CD4-positive, alpha-beta memory T cell (primary cell): ENCODE measurements at places on chromosomes 4 and X.
A peak's percentile ranks its signal among the peaks of the same experiment; 100 is the strongest.

DNA sequence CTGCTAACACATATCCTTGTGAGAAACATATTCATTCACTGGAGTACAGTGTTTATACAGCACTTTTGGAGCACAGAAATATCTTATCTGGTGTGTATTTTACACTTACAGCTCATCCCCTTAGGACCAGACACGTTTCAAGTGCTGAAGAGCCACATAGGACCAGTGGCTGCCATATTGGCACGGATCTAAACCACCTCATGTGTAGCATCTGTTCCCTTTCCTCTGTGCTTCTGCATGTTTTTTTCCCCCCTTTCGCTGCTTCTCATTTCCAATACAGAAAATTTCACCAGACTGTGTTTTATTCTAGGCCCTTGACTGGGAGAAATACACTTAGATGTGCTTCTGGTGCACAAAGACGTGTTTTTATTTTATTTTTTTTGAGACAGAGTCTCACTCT, 69.7 kb upstream of the RBMX start:
- no peak for DNase-seq

DNA sequence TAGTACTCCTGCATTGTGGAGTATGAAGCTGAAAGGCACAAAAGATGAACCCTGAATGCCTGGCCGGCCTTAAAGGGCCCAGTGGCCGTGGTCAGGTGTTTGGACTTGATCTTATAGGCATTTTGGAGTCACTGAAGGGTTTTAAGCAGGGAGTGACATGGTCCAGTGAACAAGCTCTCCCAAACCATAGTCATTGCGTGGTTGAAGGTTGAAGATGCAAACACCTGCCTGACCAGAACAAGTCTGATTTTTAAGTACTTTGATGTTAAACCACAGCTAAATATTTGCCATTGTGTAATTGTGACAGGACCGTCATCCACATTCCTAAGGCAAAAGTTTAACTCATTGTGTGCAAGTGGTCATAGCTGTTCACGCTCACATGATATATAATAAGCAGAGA, 3.3 kb downstream of the STK32B start:
- DNase-seq = no peak

DNA sequence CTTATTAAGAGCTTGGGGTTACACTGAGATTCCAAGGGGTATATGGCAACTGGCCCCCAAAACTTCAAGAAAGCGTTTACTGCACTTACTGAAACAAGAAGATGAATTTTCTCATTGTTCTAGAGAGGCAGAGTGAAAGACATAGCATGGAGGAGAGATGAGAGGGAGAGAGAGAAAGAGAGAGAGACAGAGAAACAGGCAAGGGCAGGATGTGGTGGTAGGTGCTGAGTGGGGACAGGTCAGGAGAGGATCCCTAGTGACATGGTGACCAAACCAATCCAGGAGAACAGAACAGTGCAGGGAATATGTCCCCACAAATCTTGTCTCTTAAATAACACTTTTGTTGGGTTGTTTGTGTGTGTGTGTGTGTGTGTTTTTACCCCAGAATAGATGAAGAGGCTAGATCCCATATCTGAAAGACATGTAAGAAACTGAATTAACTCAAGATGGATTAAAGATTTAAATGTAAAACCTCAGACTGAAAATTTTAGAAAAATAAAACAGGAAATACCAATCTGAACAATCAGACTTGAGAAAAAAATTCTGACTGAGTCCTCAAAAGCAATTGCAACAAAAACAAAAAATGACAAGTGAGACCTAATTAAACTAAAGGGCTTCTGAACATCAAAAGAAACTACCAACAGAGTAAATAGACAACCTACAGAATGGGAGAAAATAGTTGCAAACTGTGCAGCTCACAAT, 202.2 kb downstream of the QDPR start:
- DNase-seq = no peak

- DNase-seq = peak; percentile 54
These were observed 805 bp downstream of the ATP8A1 start for GRCh38 chr4:42655921-42656678.

DNA sequence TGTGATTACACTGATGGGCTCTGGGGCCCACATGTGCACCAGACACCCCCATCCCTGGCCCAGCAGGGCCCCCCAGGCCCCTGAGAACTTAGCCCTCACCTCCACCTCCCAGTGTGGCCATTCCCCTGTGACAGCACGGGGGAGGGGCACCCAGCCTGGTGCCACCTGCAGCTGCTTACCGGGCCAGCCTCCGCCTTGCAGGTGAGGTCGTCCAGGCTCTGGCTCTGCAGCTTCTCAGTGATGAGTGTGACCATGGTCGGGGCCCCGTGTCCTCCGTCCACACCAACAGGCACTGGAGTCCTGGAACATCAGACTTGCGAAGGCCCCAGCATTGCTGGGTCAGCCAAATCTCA, 15.6 kb downstream of the FAM53A start:
- no peak for DNase-seq

DNA sequence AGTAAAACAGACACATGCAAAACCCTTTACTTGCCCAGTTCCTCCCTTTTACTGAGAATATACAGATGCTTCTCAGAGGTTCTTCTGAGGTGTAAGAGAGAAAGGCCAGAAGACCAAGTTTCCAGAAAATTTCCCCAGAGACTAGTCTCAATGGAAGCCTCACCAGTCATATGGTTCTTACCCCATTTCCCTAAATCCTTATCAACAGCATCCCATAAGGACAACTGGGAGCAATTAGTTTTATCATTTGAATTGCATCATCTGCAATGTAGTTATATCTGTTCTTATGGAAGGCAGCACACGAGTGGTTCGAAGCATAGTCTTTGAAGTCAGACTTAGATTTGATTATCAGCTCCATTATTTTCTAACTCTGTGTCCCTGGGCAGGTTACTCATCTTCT, 203.6 kb upstream of the PPARGC1A start:
- no peak for DNase-seq

DNA sequence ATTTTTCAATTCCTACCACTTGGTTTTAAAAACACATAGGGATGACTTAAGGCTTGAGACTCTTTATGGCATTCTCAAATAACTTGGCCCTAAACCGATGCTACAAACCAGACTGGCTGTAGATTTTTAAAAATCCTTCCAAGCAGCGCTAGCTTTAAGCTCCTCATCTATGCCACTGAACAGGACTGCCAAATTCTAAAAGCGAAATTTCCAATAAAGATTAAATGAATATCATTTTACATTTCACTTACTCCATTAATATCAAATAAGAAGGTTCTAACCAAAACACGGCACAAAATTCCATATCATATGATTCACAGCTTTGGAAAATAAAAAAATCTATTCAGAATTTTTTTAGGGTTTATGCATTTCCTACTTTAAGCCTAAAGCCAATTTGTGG, 134.2 kb downstream of the FANCB start:
- no peak for DNase-seq
